Natural killer cell treated with Interleukin-12 subunit alpha and Interleukin-12 subunit beta and Interleukin-15 and Interleukin-18, amount 100 ng/mL, for 72 hours (primary cell): ENCODE measurements at places on chromosomes 4 and X. TPM values are rescaled to one million over a fixed set of nuclear protein-coding genes. Genes with fewer than 3 reads are reported as not detected.
A peak's percentile ranks its signal among the peaks of the same experiment; 100 is the strongest.

DNA sequence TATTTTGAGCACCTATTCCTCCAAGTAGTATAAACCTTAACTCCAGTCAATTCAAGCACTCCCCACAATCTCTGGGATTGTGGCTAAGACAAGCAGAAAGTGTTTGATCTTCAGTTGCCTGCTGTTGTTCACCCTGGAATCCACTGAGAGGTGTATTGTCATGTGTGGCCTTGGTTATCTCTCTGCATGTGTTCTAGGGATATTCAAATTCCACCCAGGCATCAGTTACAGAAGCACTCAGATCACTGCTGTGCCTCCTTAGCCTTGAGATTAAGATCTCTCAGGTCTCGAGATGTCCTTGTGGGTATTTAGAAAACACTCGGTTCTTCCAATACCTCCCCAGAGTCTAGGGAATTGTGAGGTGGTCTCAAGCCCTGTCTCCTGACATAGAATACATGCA, 213.3 kb downstream of the SMARCA1 start:
- DNase-seq, result no peak

Gene F8A2
- total RNA-seq, result not detected

- no peak for DNase-seq
These were observed 220.3 kb downstream of the PTTG2 start for GRCh38 chr4:38180456-38180855.

DNA sequence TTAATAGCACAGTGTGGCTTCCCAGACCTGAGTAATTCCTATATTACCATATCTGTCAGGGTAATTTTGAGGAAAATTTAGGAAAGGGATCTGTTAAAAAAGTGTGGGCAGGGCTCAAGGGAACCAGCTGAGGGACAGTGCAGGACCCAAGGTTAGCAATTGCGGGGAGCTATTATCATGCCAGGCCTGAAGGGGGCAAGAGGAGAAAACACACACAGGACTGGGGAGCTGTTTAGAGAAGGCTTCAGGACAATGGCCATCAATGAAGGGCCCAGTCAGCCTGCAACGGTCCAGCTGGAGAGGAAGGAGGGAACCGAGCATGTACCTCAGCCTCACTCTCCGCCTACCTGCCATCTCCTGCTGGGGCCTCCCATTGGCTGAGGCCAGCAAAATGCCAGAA, 19.0 kb upstream of the NHS start:
- DNase-seq, result no peak

DNA sequence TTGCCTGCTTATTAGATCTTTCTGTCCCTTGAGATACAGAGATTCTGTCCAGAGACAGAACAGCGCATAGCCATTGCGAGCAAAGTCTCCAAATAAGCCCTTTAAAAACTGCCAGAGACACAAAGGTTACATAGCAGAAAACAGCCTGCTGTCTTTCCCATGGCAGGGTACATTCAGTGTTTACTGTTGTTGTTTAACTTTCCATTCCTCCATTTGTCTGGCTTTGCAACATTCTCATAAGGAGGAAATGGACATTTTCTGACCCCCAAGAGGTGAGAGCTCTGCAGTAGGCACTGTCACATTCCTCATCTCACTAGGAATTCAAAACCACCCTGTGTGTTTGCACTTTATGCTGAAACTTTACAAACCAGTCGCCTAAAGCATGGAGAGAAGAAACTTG, 48.3 kb downstream of the PDE5A start:
- no peak for DNase-seq

Gene MFAP3L
- total RNA-seq, result 0.95 TPM

DNA sequence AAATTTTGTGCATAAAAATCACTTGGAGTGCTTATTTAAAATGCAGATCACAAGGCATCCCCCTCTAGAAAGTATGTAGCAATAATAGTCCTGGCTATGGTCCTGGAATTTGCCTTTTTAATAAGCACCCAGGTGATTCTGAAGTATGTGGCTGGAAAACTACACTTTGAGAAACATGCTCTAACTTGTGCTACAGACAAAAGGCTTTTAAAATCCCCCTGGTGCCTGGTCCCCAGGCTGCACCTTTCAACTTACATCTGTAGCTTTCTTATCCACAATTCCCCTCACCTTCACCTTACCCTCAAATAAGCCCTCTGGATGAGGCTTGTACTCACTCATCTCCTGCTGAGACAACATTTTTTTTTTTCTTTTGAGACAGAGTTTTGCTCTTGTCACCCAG, 21.1 kb downstream of the ART3 start:
- DNase-seq, result no peak

Gene MAMLD1
- total RNA-seq, result 2.0 TPM

- no peak for DNase-seq
These were observed 168.9 kb upstream of the ATOH1 start for GRCh38 chr4:93659629-93660028.

- no peak for DNase-seq
These were observed 87.2 kb upstream of the MYOZ2 start for GRCh38 chr4:119048446-119048845.

GRCh38 chr4:140103676-140104075, 50.3 kb downstream of the MAML3 start:
- DNase-seq, result peak; percentile 73

Gene PPARGC1A
- total RNA-seq, result not detected

DNA sequence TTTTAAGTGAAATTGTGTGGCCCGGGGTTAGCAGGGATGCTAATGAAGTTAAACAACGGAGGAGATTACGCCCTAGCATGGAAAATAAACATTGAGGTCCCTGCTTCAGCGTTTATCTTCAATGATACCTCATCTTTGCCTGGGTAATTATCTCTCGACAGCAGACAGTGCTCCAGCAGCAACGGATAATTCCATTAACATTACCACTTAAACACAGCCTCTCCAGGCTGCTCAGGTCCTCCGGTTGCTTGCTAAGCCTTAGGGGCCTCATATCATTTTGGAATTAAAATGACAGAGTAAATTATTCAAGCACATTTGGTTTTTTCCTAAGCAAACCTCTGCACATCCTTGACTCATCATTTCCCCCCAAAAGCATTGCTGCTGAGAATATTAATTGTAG, 281.5 kb upstream of the KLF3 start:
- DNase-seq, result no peak

DNA sequence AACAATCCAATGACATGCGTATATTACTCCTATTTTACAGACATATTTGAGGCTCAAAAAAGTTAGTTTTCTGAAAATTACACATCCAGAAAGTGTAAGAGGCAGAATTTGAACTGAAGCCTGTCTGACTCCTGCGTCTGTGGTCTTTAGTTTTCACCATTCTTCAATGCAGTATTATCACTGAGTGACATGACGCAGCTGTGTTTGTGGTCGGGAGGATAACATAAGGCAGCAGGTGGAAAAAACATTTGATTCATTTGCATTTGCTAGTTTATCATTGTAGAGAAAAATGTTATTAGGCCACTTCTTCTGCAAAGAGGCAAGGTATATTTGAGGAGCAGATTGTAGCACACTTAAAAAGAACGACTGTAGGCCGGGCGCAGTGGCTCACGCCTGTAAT, 186.7 kb downstream of the TENM3 start:
- no peak for DNase-seq

Gene GPR34
- total RNA-seq, result 0.64 TPM

GRCh38 chrX:102515975-102516941, at the start of gene TMSB15A:
Gene TMSB15A (minus strand): TSS chrX:102516739.
- no peak for DNase-seq

DNA sequence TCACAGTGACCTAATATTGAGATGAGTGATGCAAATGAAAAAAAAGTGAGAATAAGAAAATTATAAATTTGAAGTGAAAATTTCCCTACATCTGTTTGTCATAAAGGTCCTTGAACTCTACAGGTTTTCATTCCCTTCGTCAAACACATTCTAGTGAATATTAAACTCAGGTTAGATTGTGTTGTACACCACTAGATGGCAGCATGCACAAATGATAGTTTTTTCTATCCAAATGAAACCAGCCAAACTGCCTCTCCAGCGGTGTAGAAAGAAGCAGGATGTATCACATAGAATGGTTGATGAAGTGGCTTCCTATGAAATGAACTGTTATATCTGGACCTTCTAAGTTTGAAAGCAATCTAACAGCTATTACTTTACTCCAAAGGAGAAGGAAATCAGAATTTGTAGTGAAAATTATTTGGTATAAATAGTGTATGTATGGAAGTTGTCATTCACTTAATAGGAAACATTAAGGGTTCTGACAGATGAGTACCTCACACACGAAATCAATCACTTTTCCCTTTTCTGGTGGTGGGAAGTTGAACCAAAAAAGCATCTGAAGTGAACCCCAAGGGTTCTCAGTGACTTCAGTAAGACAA, 382.7 kb downstream of the UNC5C start:
- no peak for DNase-seq

Gene RASL11B
- total RNA-seq, result not detected

Gene STBD1
- total RNA-seq, result 3.9 TPM

GRCh38 chrX:36856849-36857248, 151.3 kb upstream of the FAM47C start:
- DNase-seq, result no peak

Gene CRMP1
- total RNA-seq, result not detected

Gene UGT2B28
- not detected for total RNA-seq

DNA sequence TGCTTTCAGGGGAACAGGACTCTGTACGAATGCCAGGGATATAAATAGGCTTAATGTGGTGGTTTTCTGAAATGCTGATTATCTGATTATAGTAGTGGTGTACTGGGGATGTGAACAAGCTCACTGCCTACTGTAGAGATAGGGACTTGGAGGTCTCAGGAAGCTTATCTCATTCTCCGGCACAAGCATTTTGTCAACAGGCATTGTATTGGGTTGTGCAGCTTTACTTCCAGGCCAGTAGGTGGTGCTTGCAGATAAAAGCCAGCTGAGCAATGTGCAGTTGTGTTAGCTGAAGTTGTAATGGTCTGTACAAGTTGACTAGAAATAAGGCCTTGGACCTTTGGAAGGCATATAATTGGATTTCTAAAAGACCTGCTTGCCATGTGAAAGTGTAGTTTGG, 49.5 kb upstream of the TMLHE start:
- no peak for DNase-seq

DNA sequence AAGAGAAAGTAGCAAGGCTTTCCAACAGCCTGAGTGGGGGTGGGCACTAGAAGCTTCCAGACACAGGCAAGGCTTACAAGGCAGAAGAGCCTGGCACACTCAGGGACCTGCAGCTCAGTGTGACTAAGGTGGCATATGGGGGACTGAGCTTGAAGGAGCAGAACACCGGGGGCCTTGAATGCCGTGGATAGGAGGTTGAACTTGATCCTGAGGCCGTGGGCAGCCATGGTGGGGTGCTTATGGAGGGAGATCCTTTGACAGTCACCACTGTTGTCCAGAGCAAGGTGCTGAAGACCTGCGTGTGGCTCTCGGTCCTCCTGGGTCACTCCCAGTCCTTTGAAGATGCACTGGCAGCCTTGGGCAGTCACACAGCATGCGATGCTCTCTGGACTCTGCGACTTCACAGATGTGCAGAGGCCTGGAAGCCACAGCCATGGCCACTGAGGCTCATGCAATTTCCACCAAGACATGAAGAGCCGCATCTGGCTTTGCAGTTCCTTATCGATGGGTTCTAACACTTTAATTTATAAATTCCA, 18.3 kb downstream of the C4orf50 start:
- peak; percentile 23 for DNase-seq

GRCh38 chr4:176380352-176381157, 60.8 kb downstream of the SPCS3 start:
- DNase-seq, result no peak

DNA sequence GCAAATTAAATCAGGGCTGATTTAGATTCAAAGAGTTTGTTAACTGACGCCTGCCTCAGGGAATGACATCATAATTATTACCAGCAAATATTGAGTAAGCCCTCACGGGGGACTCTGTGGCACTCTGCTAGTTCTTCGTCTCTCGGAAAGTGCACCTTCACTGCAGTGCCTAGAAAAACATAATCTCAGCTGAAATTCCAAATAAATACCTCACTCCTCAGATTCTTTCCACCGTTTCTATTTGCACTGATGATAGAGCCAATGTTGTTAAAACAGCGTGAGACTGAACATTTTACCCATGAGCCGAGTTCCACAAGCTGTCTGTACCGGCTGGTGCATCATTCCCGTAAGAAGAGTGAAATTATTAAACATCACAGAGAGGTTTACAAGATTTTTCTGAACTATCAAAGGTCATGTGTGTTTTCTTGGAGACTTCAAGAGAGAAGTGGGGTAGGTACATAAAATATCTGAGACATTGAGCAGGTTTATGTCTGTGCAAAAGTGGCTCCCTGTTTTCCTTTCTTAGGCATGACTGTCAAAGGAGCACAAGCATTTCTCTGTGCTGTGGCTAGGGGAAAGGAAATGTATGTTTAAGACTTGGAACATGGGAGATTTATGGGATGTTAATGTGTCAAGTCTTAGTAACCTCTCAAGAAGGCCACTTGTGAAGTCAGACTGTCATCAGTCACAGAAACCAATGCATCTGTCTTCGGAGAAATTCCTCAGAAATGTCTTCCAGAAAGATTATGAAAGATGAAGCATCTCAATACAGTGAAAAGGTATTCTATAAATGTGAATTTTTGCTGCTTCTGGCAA, 119.6 kb downstream of the CBLL2 start:
- no peak for DNase-seq

DNA sequence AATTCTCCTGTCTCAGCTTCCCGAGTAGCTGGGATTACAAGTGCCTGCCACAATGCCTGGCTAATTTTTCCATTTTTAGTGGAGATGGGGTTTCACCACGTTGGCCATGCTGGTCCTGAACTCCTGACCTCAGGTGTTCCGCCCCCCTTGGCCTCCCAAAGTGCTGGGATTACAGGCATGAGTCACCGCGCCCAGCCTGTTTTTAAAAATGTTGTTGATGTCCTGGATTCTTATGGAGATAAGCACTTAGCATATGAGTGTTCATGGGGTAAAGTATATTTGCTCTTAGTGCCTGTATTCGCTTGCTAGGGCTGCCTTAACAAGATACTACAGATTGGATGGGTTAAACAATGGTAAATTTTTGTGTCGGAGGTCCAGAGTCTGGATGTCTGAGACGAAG, 91.7 kb downstream of the CEP44 start:
- no peak for DNase-seq

- DNase-seq, result no peak
These were observed 12.2 kb downstream of the PLAC1 start for GRCh38 chrX:134645936-134646543.

Gene GAGE1
- total RNA-seq, result not detected

DNA sequence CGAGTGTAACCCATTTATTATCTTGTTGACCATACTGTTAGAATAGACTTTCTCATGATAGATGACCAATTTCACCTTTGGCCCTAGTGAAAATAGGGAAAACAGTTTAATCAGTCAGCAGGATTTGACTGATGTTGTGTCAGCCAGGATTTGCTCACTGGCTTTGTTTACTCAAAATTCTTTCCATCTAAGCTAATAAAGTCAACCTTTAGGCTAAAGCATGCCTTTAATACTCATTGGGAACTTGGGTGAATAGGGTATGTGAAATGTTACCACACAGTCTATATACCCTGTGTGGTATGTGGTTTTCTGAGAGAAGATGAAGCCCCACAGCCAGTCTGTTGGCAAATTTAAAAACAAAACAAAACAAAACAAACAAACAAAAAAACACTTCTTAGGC, 18.7 kb upstream of the SPANXB1 start:
- DNase-seq, result no peak

DNA sequence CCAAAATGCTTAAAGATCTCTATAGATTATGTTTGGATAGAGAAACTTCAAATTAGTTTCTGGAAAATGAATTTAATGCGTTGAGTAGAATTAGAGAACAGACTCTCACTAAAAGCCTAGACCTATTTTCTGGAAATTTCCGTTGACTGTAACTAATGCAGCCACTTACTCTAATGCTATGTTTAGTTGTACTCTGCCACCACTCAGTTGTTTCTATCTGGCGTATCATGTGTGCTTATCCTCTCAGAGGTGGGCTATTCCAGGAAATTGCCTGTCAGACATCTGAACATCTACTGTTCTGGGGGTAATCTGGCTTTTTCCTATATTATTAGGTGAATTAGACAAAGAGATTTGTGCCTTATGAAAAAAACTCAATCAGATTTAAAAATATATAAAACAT, 347.1 kb upstream of the FSTL5 start:
- no peak for DNase-seq
